ENCODE measurements at places on chromosomes 1 and 21. TPM values are rescaled to one million over a fixed set of nuclear protein-coding genes. Genes with fewer than 3 reads are reported as not detected.

- H3K4me3 ChIP-seq = no peak overlapping the region
- no peak overlapping the region for H3K27ac ChIP-seq
- DNase-seq = no peak
- H3K4me1 ChIP-seq = peaks cover 3% of the 10 kb centered on the region
- peaks cover 40% of the 10 kb centered on the region for H3K36me3 ChIP-seq
These were observed 36.2 kb downstream of the KIAA1614 start for GRCh38 chr1:180948641-180949615.

The DNALI1 gene
- total RNA-seq = not detected

GRCh38 chr1:169018751-169019150 lies 87.7 kb upstream of the ATP1B1 start:
- H3K4me3 ChIP-seq = no peak overlapping the region
- no peak overlapping the region for H3K27ac ChIP-seq
- H3K36me3 ChIP-seq = no peaks in the 10 kb centered on the region
- peaks cover 4% of the 10 kb centered on the region for H3K27me3 ChIP-seq
- peaks cover 5% of the 10 kb centered on the region for H3K4me1 ChIP-seq

The SH2D5 gene
- total RNA-seq = 0.15 TPM

The CHODL gene
- total RNA-seq = not detected

Measured in activated naive CD4-positive, alpha-beta T cell treated with anti-CD3 and anti-CD28 coated beads for 36 hours (primary cell).